ENCODE measurements at places on chromosomes 3 and 15. TPM values are rescaled to one million over a fixed set of nuclear protein-coding genes. Genes with fewer than 3 reads are reported as not detected.

- peak; percentile 35 for DNase-seq
These were observed 19.0 kb upstream of the CRABP1 start for GRCh38 chr15:78321041-78321570.

- DNase-seq: no peak
These were observed 23.7 kb downstream of the PPP2R3A start for GRCh38 chr3:135989242-135989641.

DNA sequence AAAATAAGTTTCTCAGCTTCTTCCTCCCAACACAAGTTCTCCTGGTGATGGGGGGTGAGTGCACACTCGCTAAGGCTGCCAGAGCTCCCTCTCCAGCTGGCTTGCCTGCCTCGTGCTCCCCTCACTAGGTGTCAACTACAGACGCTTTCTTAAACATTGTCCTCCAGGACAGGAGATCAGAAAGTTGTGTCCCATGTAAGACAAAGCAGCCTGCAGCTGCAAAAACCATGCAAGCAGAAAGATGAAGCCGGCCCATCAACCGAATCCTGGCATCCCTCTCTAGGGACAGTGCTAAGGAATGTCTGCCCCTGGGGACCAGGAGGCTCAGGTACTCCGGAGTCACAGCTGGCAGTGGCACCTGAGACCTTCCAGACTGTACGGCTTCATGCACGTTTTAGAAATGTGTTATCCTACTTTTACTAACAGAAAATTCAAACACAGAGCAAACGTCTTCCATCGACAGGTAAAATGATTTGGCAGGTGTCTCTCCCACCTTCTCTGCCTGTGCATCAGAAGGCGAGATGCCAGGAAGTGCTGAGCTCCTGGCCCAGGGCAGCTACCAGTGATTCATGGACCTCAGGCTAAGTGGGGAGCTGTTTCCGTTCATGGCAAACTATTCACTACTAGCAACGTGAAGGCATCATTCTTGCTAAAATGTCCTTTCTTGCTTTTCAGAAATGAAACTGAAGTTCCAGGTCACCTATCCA is 246.1 kb downstream of the ADAMTS17 start:
- DNase-seq: no peak

GRCh38 chr3:148158210-148158609 is 539.5 kb upstream of the AGTR1 start:
- no peak for DNase-seq

DNA sequence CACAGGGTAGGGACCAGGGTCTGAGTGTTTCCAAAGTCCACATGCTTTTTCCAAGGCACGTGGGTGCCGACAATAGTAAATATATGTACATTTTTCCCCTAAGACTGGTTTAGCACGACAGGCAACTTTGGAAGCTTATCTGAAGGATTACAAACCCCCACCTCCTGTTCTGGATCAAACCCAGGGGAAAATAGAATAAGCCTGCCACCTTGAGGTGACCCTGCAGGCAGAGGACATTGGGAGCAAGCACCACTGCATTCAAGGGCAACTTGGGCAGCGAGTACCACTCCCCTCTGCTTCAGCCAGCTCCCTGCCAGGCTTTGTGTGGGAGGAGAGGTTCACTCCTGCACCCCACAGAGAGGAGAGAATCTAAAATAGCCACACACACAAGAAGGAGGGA is 44.8 kb downstream of the KBTBD12 start:
- DNase-seq: no peak

GRCh38 chr15:30919877-30920550 is 16.3 kb downstream of the FAN1 start:
- DNase-seq: no peak

- no peak for DNase-seq
These were observed 14.8 kb upstream of the IL1RAP start for GRCh38 chr3:190499122-190499521.

DNA sequence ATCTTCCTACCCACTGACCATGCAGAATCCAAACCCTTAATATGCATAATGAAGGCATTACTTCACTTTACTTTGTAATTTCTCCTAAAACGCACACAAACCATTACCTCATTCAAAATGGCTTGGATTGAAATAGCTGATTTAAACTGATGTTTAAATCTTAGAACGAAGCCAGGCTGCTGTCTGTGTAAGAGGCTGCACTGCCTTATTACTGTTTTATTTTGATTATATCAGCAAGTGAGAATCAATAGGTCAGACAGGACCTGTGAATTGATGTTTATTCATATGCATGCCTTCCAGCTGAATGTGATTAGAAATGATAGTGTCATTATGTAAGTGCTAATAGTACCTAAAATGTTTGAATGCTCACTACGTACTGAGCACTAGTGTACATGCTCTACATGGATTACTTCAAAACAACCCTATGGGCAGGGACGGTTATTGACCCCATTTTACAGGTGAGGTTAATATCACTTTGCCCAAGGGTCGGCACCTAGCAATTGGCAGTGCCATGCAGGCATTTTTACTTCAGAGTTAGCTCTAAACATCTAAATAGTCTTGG is 314.2 kb upstream of the CBLB start:
- DNase-seq: no peak

DNA sequence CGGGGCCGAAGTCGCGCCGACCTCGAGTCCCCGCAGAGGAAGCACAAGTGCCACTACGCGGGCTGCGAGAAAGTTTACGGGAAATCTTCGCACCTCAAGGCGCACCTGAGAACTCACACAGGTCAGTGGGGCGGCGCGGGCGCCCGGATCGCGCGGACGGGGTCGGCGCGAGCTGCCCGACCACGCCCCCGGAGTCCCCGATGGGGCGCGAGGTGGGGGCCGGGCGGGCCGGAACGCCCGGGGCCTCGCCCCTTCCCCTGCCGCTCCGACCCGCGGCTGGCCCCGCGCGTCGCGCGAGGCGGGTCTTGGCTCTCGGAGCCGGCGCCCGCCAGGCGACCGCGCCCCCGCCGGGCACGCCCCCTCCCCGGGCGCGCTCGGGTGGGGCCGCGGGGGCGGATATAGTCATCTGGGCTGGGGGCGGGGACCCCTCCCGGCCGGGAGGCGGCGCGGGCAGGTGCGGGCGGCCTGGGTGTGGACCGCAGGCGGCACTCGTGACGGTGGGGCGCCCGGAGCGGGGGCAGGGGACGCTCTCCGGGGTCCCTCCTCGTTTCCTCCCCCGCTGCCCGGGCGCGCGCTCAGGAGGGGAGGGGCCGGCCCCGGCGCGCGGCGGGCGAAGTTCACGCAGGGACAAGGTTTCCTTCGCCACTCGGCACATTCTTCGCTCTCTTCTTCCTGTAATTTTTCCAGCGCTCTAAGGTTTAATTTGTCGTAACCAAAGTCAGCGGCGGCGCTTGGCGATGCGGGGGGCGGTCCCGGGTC is 1.2 kb downstream of the KLF13 start:
- peak; percentile 84 for DNase-seq

GRCh38 chr15:96234109-96234892 is 96.2 kb upstream of the NR2F2 start:
- no peak for DNase-seq

- DNase-seq: no peak
These were observed 63.7 kb downstream of the ZIC1 start for GRCh38 chr3:147472846-147473245.

DNA sequence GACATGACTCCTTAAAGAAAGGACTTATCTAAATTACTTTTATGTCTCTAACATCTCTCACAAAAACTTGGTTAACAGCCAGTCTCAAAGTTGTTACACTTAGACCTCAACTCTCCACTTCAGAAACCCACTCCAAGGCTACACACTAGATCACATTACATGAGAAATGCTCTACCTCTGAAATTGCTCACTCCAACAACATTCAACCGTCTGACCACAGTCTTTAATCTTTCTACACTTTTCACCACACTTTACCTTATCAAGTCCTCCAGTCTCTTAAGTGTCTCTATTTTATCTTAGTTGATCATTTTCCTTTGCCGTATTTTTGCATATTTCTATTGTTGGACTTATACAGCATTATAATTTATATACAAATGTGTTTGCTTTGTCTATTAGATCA is 5.8 kb downstream of the SLC12A6 start:
- no peak for DNase-seq

- DNase-seq: no peak
These were observed 401.3 kb upstream of the CFAP20DC start for GRCh38 chr3:59450946-59451763.

- no peak for DNase-seq
These were observed 314.1 kb upstream of the IL12A start for GRCh38 chr3:159674583-159674982.

DNA sequence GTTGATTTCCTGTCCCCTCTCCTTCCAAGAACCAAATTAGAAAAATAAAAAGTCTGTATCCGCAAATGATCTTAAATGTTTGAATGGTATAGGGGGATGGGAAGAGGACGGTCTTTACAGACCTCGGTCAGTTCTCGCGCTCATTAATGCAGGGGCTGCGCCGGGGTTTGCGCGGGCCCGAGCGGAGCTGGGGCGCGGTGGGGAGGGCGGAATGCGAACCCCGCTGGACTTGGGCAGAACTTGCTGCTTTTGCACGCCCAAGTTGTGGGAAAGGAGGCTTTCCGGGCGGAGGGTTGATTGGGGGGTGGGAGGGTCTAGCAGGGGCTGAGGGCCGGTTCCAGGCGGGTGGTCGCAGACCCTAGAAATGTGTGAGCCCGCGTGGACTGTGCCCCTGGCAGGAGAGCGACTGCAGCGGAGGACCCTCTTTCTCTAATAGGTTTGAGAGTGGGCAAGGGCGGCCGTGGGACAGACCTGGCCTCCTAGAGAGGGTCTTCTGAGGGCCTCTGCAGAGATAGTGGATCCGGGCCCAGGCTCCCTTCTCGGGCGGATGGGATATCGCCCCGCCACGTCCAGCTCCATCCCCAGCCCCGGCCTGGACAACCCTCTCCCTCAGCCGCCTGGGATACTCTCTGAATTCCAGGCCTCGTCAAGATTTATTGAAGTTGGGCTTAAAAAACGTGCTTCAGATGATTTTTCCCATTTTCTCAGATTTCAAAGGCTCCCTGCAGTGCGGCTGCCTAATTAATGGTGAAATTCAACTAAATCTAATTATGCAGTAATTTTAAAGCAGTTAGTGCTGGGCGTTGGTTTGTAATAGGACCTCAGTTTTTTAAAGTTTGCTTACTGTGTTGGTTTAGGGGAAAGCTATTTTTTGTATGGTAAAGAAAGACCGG is 11.3 kb downstream of the NR2F2 start:
- DNase-seq: peak; percentile 40

DNA sequence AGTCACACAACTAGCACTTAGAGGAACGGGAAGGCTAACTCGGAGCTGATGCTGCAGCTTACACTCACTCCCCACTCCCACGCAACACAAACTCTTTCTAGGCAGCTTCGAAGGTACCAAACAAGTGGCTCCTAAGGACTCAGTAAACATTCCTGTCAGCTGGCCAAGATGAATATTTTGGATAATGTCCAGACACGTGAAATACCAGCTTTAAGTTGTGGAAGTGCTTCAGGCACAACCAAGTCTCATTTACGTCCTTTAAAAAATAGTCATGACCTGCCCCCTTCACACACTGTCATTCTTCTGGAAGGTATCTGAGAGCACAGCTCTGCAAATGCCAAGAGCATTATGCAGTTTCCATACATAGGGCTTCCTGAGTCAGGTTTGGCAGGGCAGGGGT is 1005.9 kb upstream of the CFAP20DC start:
- no peak for DNase-seq

DNA sequence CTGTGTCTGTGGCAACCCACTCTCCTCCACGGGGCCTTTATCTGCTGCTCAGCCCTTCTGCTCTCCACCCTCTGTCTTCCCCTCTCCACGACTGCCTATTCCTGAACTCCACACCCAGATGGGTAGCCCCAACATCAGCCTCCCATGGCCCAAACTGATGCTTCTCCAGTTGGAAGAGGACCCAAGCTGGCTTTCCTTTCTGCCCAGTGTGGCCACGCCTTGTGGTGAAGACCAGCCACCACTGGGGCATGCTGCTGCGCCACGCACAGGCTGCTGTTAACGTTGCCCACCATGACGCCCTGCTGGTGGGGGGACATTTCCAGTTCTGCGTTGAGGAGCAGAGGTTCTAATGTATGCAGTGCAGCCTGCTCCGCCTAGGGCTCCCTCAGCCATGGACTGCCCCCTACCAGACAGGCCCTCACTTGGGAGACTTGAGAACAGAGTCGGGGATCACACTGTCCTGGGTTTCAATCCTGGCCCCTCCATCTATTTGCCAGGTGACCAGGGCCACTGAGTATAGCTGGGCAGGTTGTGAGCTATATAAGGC is 26.9 kb downstream of the CFAP100 start:
- DNase-seq: no peak

- DNase-seq: no peak
These were observed 57.0 kb downstream of the SUMF1 start for GRCh38 chr3:4409971-4410573.

DNA sequence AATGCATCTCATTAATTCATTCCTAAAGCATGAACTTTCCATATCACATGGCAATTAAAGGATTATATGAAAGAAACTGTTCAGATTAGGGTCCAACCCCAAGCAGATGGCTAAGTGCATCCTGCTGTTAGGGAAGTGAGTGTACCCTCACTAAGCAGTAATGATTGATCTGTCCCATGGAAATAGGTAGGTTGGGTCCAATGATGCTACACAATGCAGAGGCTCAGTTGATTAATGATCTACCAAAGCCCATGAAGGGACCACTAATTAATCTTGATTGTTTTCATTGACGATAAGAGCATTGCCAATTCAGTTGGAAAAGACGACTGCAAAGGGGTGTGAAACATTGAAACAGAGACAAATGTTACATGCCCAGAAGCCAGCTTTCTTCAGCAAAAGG is 194.5 kb upstream of the LRTM1 start:
- DNase-seq: no peak

The C3orf85 gene
- total RNA-seq: 12.6 TPM

The PLSCR2 gene
- total RNA-seq: not detected

The AADAC gene
- 182 TPM for total RNA-seq

The ZIC4 gene
- 0.28 TPM for total RNA-seq

The CFAP92 gene
- 0.05 TPM for total RNA-seq

The NFKBIZ gene
- total RNA-seq: 39.6 TPM

The ANO10 gene
- 16.1 TPM for total RNA-seq

The ZFAND6 gene
- total RNA-seq: 46.9 TPM

The ZDHHC23 gene
- total RNA-seq: 9.4 TPM

The GOLGA8T gene
- total RNA-seq: 0.27 TPM

Measured in right lobe of liver (tissue), 6 donors.